NCI-H146 (cell line): ENCODE measurements at places on chromosomes 12 and 14.

- no peak for DNase-seq
These were observed 190.8 kb upstream of the C14orf180 start for GRCh38 chr14:104388541-104389325.

DNA sequence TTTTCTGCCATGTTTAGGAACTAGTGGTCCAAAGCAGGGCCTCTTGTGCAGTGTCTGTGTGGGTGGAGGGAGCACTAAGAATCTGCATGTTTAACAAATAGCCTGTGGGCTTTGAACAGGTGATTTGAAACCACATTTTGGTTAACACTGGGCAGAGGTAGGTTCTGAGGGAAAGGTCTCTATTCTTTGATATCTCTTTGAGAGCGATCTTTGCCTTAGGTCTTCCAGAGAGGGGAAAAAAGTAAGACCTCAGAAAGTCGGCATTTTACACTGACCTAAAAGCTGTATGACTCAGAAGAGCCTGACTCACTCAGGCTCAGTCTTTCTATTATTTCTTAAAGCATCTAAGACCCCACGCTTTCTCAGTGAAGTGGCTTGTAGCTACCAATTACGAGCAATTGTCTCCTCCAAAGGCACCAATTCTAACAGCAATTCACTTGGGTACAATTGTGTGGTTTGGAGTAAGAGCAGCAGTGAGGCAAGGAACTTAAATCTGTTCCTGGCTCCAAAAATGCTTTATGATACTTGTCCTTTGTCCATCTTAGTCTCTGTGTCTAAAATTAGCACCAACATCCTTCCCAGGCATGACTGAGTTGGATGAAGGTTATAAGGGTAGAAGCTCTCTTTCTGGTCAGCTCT lies 8.8 kb downstream of the EIF2B2 start:
- no peak for DNase-seq

- DNase-seq: no peak
These were observed 78.6 kb upstream of the TBX3 start for GRCh38 chr12:114762490-114763110.

DNA sequence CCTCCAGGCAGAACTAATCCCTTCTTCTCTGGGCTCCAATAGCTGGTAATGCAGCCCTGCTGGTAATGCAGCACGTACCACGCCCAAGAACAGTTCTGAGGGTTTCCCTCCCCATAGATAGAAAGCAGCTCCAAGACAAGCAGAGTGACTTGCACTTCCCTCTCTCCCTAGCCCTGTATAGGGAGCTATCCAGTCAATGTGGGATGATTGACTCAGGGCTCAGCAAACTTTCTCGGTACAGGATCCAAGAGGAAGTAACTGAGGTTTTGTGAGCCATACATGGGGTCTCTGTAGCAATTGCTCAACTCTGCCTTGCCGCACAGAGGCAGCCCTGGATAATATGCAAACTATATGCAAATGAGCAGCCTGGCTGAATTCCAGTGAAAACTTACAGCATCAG lies 15.5 kb upstream of the FKBP4 start:
- DNase-seq: no peak

GRCh38 chr14:102320033-102320660 lies 601 bp downstream of the ZNF839 start:
- peak; percentile 24 for DNase-seq

GRCh38 chr12:124369055-124369826 lies 74.3 kb downstream of the RFLNA start:
- no peak for DNase-seq

DNA sequence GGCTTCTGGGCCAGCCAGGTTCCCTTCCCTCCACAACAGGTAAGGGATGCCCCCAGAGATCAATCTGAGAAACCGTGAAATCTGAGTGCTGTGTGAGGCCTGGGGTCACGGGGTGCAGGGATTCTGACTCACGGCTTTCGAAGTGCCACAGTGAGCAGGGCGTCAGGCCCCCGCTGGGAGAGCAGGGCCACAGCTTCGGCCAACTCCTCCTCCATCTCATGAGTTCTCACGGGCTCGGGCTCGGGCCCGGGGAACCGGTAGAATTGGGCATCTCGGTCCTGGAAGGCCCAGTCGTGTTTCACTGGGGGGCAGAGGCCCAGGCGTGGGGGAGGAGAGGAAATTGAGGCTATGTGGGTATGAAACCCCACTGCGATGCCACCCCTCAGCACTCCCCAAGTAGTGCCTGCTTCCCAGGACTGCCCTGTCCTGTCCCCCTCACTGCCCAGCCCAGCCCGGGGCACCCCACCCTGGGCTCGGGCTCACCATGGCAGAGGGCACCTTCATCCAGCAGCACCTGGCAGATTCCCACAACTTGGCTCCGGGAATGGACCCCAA lies 7.7 kb downstream of the RAPGEF3 start:
- no peak for DNase-seq

DNA sequence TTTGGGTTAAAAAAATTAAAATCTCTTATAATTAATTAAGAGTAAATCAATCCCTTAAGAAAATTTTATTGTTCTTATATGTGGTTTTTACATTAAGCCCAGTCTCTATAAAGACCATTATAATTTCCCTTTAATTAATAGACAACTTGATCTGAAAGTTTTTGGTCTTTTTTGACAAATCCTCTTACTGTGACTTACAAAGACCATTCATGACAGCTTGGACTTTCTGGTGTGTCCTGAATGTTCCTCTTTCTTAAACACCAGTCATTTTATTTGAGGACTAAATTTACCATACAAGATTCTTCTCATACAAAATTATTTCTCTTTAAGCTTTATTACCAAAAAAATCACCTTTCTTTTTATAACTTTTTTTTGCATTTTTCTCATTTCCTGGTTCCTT lies 368.3 kb downstream of the ADGRD1 start:
- no peak for DNase-seq

DNA sequence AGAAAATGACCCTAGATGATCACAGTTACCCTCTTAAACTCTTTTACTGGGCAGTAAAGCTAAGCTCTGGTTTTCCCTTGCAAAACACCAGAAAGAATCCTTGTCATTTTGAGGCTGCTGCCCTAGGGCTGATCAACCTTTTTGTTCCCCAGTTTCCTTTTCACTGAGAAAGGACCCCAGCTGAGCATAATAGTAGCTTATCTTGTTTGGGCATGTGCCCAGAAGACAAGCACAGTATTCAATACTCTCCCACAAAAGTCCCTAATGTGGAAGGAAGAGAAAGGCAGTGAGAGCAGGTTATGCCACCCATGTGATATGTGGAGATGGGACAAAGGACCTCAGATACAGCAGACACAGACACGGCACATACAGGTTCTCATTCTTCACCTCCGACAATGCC lies 332.6 kb upstream of the TMPO start:
- peak; percentile 95 for DNase-seq
